ENCODE measurements at places on chromosomes 1 and 21.

- DNase-seq: peak; percentile 60
Measured at GRCh38 chr1:96236156-96236739, 485.3 kb upstream of the PTBP2 start.

- DNase-seq: no peak
Measured at GRCh38 chr21:34900376-34900775, 148.7 kb downstream of the RUNX1 start.

GRCh38 chr1:236206548-236206947 lies 64.2 kb downstream of the GPR137B start:
- no peak for DNase-seq

- DNase-seq: no peak
Measured at GRCh38 chr1:212746546-212746945, 45.0 kb downstream of the NSL1 start.

GRCh38 chr1:41427916-41428737 lies 56.4 kb downstream of the EDN2 start:
- DNase-seq: no peak

DNA sequence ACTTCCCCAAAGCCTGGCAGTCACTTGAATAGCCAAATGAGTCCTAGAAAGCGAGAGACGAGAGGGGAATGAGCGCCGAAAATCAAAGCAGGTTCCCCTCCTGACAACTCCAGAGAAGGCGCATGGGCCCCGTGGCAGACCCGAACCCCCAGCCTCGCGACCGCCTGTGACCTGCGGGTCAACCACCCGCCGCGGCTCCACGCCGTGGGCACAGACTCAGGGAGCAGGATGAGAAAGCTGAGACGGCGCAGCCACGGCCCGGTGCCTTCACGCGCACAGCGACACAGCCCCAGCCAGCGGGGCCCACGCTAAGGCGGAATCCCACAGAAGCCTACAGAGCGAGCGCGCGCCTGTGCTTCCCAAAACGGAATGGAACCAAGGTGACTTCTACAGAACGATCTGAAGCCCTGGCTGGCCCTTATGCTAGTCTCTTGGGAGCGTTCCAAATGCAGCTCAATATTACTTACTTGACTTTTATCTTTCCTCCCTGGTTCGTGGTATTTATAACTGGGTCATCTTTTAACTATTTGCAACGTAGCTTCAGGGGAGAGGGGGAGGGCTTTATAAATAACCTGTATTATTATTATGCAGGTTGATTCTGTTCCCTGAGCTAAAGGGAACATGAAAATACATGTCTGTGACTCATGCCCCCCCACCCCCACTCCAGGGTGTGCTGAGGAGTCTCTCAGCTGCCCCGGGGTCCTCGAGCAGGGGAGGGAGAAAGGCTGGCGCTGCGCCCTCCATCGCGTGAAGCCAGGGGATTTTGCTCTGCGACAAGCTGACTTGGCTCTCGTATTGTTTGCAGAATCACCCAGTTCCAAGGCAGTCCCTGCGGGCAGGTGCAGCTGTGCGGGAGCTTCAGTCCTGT lies 1.7 kb downstream of the TSPEAR start:
- DNase-seq: no peak

DNA sequence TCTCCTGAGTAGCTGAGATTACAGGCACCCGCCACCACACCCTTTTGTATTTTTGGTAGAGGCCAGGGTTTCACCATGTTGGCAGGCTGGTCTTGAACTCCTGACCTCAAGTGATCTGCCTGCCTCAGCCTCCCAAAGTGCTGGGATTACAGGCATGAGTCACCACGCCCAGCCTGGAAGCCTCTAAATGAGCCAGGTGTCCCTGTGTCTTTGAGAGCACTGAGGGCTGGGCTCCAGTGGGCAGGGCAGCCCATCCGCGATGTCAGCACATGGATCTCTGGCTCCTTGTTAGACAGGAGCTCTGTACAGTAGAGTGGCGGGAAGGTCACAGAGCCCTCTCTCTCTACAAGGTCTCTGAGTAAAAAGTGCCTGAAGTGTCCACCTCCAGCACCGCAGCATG lies 124.3 kb downstream of the PGBD5 start:
- no peak for DNase-seq

DNA sequence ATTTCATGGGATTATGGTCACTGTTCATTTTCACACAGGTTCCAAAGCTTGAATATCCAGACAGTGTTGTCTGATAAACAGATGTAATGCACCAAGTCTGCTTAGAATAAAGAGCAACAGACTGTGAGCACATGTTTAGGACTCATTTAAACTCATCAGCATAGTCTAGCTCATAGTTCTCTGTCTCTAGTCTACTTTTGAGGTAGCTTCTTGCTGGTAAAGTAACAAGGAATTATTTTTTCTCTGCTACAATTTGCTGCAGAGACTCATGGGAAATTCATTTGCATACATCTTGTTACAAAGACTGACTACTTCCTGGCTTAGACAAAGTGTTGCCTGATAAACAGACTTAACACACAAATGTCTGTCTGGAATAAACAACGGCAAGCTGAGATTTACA lies 187.2 kb downstream of the NFIA start:
- DNase-seq: no peak

DNA sequence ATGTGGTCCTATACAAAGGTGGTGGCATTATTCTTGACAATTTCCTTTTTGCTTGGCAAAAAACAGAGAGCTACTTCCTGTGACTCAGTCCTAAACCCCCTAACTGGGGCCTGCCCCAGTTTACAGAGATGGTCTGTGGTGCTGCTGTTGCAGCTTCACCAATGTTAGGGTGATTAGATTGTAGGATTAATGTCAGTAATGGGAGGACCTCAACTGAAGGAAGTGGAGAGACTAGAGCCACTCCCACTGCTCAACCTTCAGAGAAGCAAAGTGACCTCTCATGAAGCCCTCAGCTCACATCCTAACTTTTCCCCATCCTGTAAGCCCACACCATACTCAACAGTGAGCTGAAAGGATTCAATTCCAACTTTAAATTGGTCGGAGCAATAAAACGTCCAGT lies 3.6 kb downstream of the S100A6 start:
- DNase-seq: no peak

- DNase-seq: no peak
Measured at GRCh38 chr1:18348354-18348753, 132.4 kb upstream of the KLHDC7A start.

DNA sequence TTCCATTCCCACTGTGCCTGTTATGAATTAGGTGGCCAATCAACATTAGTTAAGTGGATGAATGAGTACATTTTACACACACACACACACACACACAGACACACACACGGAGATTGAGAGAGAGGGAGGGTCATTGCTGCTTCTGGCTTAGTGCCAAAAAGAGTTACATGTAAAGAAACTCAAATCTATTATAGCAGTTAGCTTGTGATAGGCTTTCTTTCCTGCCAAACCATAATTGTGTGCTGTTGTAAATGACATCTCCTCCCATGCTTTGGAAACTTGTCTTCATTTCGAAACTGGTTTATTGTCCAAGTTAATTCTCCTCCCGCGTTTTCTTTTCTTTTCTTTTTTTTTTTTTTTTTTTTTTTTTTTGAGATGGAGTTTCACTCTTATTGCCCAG lies 1.4 kb upstream of the MT1HL1 start:
- no peak for DNase-seq

GRCh38 chr1:243393096-243393495 lies 137.3 kb downstream of the SDCCAG8 start:
- DNase-seq: no peak

GRCh38 chr1:48931506-48932192 lies 155.0 kb upstream of the BEND5 start:
- DNase-seq: no peak

DNA sequence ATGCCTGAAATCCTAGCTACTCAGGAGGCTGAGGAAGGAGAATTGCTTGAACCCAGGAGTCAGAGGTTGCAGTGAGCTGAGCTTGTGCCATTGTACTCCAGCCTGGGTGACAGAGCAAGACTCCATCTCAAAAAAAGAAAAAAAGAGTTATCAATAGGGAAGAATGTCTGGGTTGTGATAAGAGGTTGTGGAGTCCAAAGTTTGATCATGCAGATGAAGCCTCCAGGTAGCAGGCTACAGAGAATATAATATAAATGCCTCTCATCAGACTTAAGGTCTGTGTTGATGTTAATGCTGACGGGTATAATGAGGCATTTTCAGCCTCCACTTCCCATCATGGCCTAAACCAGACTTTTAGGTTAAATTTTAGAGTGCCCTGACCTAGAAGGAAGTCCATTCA lies 24.6 kb downstream of the TLR5 start:
- no peak for DNase-seq

- no peak for DNase-seq
Measured at GRCh38 chr21:32212116-32212515, 66.7 kb downstream of the MIS18A start.

GRCh38 chr1:197008861-197009260 lies 31.5 kb downstream of the CFHR5 start:
- no peak for DNase-seq

DNA sequence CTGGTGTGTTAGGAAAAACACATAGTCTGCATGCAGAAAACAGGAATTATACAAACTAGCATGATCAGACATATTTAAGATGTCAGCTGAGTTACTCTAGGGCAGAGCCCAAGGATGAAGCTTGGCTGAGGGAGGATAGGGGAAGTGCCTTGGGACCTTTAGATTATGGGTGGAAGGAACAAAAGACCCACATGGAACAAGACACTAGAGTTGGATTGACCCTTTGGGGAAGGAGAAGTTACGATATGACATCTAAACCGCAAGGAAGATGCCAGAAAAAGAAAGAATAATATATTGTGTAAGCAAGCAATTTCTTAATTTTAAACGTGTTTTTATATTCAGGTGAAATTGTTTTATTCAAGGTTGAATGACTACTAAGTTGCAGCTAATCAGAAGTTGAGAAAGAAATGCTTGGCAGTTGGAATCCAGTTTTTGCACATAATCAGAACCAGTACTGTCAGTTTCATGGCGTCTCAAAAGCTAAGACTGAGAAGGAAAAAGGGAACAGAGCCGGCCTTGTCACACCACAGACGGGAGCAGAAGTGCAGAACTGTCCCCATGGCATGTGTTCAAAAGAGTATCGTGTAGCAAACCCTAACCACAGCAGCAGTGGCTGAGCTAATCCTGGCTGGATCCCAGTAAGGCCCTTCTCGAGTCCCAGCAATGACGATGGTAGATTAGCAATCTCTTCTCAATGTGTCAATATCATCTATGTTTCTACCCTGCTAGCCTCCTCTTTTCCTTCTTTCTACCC lies 31.2 kb upstream of the IFNAR2 start:
- DNase-seq: no peak

DNA sequence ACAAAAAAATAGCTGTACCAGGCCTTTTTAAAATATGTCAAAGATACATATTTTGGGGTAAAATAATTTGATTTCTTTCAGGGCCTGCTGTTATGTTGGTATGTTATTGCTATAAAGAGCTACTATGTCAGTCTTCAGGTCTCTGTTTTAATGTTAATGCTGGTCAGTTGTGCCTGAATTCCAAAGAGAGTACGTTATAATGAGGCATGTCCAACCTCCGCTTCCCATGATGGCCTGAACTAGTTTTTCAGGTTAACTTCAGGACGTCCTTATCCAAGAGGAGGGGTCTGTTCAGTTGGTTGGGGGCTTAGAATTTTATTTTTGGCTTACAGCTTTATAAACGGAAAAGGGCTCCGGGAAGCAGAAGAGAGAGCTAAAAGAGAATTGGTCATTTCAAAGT lies 34.9 kb upstream of the LYPD8 start:
- no peak for DNase-seq

- no peak for DNase-seq
Measured at GRCh38 chr1:39628807-39629350, 10.6 kb downstream of the HEYL start.

GRCh38 chr1:206769304-206769731 lies 1.3 kb upstream of the IL19 start:
- peak; percentile 65 for DNase-seq
